ENCODE measurements at places on chromosomes 6 and 20.

DNA sequence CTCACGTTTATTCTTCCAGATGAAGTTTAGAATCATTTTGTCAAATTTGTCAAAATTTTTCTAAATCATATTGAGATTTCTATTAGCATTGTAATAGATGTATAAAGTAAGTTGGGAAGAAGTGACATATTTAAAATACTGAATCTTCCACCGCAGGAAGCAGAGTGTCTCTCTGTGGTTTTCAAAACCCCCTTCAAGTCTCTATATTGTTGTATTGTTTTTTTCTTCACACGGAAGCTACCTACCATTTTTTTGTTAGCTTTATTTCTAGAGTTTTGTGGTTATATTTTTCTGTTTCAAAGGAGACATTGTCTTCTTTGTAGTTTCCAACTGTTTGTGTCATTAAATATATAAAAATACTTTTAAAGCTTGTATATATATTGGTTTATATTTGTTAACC is 188.6 kb downstream of the ZDHHC14 start:
- DNase-seq: no peak

DNA sequence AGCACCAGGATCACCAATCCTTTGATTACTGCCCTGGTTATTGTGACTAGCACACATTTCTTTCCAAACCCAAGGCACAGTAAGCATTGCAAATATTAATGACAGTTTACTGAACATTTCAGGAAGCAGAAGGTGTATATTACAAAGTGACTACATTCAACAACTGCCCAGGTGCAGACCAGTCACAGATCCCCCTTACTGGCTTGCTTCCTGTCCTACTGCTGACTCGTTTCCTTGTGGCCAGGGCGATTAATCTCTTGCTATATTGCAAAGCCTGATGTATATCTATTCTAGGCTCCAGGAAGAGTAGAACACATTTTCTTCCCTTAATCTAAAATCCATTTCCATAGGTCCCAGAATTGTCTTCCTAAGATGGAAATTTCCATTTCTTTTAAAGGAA is 77.2 kb upstream of the EPHA7 start:
- no peak for DNase-seq

DNA sequence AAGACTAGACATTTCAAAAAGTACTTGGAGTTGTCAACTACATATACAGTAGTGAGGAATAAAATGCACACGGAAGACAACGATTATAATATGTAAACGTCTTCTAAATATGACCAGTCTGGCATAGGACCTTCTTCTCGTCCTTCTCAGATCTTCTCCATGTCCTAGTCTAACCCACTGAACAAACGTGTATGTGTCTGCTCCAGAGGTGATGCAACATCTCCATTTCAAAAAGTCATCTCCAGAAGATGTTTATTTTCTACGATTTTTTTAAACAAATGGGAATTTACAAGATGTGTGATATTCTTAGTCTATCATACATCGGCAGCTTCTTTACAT is 89.9 kb downstream of the GPX5 start:
- DNase-seq: no peak

DNA sequence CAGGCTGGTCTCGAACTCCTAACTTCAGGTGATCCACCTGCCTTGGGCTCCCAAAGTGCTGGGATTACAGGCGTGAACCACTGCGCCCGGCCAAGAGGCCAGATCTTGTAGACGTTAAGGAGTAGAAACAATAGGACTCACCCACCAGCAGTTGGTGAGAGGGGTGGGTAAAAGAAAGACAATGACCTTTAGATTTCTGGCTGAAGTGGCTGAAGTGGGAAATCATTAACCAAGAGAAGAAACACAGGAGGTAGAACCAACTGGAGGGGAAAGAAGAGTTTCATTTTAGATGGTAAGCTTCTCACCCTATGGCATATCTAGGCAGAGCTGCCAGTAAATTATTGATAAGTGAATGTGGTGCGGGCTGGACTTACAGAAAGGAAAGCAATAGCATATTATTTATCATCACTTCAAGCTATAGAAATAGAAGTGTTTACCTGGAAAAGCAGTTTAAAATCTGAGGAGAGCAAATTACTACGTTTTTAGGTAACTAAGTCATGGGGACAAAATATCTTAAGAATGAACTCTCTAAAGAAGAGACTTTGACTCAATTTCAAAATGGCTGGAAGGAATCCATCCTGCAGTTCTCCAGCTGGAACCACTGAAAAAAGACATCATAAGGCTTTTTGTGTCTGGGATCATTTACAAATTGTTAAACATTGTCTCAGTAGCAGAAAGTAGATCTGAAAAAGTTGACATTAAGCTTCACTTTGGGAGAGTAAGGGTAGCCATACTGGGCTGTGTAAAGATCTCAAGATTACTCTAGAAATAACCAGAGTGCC is 109.6 kb downstream of the ALDH8A1 start:
- DNase-seq: no peak

GRCh38 chr20:61908057-61909026 is 157.3 kb downstream of the TAF4 start:
- DNase-seq: no peak

DNA sequence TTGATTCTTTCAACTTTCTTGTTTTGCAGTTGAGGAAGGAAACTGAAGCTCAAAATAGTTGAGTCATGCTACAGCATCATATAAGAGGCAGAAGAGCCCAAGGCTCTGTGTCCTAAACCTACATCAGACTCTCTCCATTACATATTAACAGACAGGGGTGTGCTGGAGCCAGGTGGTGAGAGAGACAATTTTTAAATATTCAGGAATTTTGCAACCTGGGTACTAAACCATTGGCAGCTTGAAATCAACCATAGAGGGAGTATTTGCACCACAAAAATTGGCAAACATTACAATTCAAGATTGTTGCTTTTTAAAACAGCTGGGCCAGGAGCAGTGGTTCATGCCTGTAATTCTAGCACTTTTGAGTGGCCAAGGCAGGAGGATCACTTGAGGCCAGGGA is 65.8 kb upstream of the SOX4 start:
- no peak for DNase-seq

GRCh38 chr6:28742668-28743270 is 181.0 kb downstream of the TRIM27 start:
- no peak for DNase-seq

DNA sequence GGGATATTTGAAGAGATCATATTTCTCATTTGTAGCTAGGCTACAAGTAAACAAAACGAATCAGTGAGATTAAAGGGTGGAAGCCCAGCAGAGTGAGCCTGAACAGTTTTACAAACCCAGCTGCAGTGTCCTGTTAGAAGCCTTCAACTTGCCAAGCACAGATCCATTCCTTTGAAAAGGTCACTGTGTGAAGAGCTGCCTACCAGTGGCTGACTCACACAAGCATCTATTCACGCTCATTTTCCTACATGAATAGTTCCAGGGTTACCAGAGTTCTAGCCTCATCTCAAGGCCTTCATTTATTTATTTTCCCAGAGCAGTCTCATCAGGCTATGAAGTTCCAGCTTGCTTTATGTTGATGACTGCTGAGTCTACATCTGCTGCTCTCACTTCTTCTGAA is 25.7 kb upstream of the MLIP start:
- DNase-seq: no peak

- no peak for DNase-seq
These were observed 133.4 kb upstream of the CDH4 start for GRCh38 chr20:61118429-61119224.

- no peak for DNase-seq
These were observed 57.1 kb upstream of the GJE1 start for GRCh38 chr6:142075516-142076101.

DNA sequence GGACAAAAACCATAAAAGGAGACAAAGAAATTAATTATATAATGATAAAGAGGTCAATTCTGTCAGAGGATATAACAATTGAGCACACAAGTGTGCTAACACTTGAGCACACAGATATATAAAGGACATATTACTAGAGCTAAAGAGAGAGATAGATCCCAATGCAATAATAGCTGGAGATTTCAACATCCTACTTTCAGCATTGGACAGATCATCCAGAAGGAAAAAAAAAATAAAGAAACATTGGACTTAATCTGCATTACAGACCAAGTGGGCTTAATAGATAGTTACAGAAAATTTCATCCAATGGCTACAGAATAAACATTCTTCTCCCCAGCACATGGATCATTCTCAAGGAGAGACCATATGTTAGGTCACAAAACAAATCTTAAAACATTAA is 9.9 kb downstream of the VNN1 start:
- DNase-seq: no peak

- DNase-seq: no peak
These were observed 139.9 kb downstream of the MOXD1 start for GRCh38 chr6:132261354-132261753.

- no peak for DNase-seq
These were observed 62.0 kb downstream of the SYNE1 start for GRCh38 chr6:152575161-152575560.

DNA sequence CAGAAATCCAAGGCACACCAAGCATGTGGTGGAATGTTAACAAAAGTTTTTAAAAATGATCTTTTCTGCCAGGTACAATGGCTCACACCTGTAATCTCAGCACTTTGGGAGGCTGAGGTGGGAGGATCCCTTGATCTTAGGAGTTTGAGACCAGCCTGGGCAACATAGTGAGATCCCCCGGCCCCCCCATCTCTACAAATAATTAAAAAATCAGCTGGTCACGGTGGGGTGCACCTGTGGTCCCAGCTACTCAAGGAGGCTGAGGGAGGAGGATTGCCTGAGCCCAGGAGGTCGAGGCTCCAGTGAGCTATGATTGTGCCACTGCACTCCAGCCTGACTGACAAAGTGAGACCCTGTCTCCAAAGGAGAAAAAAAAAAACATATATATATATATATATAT is 8.0 kb downstream of the RIPK1 start:
- DNase-seq: no peak

- DNase-seq: no peak
These were observed 165.1 kb downstream of the ARID1B start for GRCh38 chr6:156942266-156942665.

DNA sequence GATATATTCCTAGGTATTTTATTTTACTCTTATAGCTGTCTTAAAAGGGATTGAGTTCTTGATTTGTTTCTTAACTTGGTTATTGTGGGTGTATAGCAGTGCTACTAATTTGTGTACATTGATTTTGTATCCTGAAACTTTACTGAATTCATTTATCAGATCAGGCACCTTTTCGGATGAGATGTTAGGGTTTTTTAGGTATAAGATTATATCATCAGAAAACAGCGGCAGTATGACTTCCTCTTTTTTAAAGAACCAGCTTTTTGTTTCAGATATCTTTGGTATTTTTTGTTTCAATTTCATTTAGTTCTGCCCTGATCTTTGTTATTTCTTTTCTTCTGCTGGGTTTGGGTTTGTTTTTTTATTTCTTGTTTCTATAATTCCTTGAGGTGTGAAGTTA is 382.4 kb upstream of the ADGRB3 start:
- DNase-seq: no peak

- no peak for DNase-seq
These were observed 129.0 kb downstream of the EDN3 start for GRCh38 chr20:59429396-59429795.

- no peak for DNase-seq
These were observed 150.9 kb upstream of the MLIP start for GRCh38 chr6:53960311-53960710.

GRCh38 chr6:134474955-134475354 is 157.0 kb upstream of the SGK1 start:
- no peak for DNase-seq

- DNase-seq: no peak
These were observed 95.6 kb downstream of the RAMACL start for GRCh38 chr6:166490671-166491500.

DNA sequence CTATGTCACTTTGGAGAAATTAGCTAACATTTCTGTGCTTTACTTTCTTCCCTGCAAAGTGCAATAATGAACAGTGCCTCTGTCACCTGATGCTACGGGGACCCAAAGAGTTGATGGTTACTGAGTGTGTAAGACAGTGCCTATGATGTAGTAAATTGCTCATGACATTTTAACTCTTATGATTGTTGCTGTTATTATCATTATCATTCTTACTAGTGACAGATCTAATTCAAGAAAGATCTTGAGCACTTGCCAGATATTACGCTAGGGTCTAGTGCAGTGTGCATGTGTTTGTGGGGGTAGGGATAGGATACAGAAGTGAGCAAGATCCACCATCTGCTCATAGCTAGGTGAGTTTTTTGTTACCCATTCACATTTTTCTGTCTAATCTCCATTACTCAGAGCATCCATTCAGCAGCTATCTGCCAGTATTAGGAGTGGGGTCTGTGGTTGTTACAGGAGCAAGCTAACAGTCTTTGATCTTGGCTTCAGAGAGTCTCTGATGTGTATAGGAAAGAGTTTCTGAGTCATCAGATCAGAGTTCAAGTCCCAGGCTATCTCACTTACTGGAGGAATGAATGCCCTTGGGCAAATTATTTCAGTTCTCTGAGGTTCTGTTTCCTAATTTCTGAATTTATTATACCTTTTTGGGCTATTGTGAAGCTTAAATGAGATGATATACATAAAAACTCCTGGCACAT is 33.1 kb upstream of the DAAM2 start:
- no peak for DNase-seq

DNA sequence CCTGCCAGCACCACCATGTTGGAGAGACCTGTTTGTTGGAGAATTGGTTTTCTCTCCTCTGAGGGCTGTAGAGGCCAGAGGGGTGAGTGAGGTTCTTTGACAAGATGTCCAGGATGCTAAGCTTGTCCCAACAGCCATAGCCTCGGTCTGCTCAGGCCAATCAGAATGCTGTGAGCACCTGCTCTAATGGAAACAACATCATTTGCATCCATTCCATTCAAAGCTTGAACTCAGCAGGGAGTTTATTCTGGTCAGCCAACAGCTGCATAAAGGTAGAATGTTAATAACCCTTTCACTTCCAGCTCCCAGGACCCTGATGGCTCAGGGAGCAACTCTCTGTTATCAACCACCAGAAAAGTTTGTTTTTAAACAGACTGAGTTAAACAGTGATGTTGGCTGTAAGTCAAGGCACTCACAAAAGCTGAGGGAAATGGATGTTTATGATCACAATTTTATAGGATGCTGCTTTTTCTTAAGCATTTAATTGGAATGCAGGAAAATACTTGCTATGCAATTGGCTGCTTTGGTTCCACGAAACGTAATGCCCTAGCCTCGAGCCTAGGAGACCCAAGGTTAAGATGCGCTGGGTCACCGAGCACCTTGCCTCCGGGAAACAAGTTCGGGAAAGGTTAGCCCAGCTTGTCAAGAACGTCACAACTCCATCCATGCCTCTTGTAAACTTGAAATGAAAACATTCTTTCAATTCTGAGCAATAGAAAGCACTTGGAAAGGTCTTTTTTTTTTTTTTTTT is 155.2 kb downstream of the NFATC2 start:
- no peak for DNase-seq

DNA sequence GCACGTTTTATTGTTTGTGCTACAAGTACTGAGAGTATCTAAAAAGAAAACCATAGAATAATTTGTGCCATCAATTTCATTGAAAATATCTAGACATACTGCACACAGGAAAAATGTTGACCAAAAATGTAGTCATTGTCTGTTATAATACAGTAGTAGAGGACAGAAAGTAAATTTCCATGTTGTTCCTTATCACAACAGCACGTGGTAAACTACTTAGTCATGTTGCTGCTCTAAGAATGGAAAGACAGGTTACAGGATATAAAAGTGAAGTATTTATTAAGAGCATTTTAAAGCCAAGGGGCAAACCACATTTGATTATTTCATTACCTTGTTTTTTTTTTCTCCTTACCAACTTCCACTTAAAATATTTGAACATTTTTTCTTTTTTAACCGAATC is 89.0 kb upstream of the CEP85L start:
- no peak for DNase-seq

GRCh38 chr6:132322398-132322797 is 78.9 kb downstream of the MOXD1 start:
- no peak for DNase-seq
